ENCODE measurements at places on chromosomes 1 and 21. TPM values are rescaled to one million over a fixed set of nuclear protein-coding genes. Genes with fewer than 3 reads are reported as not detected.

RAB3B gene
- 139 TPM for total RNA-seq

GRCh38 chr1:38527373-38527966 lies 332.1 kb downstream of the RRAGC start:
- no peak for DNase-seq

GRCh38 chr1:67211589-67212563 lies 45.6 kb downstream of the IL23R start:
- peak; percentile 19 for DNase-seq

MAN1C1 gene
- not detected for total RNA-seq

DNA sequence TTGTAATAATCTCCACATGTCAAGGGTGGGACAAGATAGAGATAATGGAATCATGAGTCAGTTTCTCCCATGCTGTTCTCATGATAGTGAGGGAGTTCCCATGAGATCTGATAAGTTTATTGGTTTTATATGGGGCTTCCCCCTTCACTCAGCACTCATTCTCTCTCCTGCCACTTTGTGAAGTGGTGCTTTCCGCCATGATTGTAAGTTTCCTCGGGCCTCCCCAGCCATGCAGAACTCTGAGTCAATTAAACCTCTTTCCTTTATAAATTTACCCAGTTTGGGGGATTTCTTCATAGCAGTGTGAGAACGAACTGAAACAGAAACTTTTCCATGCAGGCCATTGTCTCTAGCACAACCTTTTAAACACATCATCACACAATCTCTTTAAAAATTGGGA lies 221.5 kb upstream of the BRINP3 start:
- DNase-seq = no peak

ZNF683 gene
- total RNA-seq = not detected

GRCh38 chr1:60870269-60870865 lies 212.0 kb upstream of the NFIA start:
- DNase-seq = no peak

DNA sequence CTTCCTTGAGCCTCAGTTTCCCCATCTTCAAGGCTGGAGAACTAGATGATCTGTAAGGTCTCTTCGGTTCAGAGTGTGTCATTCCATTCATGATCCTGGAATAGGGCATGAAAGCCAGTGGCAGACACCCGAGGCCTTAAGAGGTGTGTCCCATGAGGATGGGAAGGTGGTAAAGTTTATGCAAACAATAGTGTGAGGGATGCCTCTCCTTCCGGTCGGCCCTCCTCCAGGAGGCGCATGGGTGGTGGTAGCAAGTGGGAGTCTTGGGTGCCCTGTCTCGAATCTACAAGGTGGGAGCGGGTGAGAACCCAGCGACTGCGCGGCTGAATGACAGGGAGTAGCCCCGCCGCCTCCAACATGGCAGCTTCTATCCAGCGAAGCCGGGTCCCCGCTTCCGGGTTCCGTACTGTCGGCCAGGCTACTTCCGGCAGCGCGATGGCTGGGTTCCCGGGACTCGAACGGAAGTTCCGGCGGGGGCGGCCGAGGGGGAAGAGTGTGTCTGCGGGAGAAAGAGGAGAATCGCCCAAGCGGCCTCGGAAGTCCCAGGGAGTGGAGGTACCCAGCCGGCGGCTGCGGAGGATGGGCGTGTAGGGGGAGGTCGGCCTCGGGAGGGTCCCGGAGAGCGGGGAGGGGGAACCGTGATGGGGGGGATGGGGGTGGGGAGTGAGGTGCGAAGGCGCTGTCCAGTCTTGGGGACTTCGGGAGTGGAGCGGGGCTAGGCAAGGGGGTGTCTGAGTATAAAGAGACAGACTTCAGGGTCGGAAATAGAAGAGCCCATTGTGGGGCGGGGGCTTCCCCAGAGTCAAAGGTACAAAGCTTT lies at the start of gene LYPLA2:
TSS of gene LYPLA2 (plus strand) at position 450 of the 820 bp plus-strand sequence. CDS start 1,538 bp downstream, outside the sequence.
- DNase-seq = peak; percentile 85

DNA sequence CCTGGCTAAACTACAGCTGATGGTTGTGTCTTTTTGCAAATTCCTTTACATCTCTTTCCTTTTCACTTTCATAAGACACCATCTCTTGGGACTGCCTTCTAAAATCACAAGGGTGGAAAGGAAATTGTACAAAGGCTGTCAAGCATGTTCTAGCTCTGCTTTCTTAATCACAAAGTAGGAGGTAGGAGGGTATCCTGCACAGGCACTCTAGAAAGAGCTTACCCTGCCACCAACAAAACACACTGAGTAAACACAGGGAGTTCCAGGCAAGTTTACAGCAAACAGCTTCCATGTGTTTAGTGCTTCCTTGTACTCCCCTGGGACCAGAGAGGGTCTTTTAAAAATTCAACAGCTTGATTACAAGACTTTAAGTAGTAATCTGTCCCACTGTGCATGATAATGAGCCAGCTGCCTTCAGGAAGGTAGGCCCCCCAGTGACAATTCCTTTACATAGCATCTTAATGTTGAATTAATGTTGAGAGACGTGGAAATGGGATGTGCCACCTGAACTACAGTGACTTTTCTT lies 2.4 kb downstream of the PLPP3 start:
- DNase-seq = no peak

DNA sequence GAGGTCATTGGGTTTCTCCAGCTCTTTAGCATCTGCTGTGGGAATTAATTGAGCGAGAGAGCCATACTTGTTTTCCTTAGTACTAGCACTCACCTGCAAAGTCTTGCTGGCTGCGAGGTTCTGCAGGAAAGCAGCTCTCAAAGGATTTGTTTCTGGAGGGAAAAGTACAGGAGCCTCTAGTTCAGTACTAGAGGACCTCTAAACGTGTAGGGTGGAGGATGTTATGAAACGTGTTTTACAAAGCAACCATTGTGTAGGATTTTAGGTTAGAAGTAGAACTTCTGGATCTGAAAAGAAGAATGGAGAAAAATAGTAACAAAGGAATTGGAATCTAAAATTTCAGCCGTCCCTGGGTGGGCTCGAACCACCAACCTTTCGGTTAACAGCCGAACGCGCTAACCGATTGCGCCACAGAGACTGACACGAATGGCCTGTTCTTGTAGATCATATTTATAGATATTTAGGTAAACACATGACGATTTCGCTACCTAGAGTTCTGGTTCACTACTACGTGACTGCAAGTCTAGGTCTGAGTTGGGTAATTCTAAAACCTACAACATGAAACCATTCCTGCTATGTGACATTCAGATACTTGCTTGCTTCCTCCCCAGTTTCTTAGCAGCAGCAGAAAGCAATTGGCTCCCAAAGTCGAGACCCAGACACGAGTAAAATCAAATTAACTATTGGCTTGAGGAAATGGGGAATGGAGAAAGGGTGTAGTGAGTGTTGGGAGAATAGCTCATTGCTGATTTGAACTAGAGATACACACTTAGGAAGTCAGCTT lies 60.2 kb upstream of the CFAP126 start:
- peak; percentile 62 for DNase-seq

DNA sequence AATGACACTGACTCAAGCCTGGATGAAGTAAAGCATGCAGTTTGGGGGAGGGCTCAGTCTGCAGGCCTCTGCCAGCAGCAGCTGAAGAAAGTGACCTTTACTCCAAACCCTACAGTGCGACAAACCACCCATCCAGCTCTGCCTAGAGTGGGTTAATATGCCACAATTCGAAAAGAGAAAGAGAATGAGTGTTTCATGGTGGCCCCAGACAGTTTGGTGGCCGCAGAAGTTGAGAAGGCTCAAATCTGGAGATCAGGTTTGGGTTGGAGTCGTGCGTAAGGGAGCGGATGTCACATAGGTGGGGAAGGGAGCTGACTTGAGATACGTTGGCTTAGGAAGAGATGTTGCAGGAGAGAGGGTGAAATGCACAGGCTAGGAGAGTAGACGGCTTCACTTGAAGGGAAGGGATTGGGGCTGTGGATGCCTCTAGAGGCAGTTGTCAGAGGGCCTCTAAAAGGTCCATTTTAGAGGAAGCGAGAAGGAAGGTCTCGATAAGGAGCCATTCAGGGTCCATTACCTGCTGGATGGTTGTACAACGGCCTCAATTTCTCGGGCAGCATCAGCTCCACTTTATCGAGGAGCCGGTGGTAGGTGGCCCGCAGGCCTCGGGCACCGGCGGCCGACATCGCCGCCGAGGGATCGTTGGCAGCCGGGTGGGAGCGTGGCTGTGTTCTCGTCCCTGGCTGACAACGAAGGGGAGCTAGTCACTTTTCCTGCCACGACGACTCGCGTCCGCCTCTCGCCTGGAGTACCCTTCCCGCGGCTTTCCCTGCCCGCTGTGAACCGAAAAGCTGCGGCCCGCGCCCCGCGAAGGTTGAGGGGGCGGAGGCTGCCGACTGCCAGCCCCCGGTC lies 1.0 kb upstream of the DCAF6 start:
- peak; percentile 50 for DNase-seq

DNA sequence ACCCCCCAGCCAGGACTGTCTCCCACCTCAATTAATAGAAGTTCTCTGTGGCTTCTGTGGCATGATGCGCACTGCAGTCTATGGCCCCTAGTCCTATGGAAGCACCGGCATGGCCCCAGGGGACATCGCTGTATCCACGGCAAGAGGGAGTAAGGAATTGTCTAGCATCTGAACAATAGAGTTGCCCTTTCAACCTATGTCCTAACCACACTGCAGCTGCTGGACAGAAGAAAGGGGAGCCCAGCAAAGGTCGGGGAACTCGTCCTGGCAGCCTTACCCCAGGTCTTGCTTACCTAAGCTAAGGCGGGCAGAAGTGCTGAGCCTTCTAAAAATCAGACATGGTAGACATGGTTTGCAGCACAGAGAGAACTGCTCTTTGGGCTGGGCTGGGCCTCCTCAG lies 103.3 kb upstream of the EDN2 start:
- DNase-seq = no peak

DNA sequence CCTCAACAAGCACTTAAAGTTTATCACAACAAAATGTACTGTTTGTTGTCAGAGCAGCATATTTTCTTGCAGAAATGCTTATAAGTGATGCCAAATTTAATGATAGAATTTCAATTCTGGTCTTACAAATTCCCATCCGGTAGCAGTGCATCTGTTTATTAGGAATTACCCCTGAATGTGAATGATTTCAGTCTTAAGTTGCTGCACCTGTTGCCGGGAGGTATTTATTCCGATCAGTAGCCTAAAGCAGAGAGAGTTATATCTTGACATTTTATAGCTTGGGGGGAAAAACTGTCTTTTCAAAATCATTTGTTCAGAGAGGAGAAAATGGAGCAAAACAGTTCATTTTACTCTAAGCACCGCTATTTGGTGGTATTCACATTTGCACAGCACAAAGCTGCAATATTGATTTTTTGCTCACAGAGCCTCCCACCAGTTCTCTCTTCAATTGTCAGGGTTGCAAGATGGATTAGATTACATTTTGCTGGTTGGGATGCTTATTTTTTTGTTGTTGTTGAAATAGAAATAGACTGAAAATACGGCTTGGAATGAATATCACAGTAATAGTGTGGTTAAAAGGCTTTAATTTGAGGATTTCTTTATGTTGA lies 98.6 kb downstream of the ADGRL2 start:
- no peak for DNase-seq

CD1E gene
- total RNA-seq = not detected

- no peak for DNase-seq
These were observed 189.0 kb upstream of the NFIA start for GRCh38 chr1:60893136-60893930.

APCS gene
- total RNA-seq = not detected

Data from HFFc6 (cell line).